ENCODE measurements at places on chromosomes 6 and 20.

GRCh38 chr6:125307964-125308615 is 6.3 kb upstream of the HDDC2 start:
- DNase-seq, result no peak

DNA sequence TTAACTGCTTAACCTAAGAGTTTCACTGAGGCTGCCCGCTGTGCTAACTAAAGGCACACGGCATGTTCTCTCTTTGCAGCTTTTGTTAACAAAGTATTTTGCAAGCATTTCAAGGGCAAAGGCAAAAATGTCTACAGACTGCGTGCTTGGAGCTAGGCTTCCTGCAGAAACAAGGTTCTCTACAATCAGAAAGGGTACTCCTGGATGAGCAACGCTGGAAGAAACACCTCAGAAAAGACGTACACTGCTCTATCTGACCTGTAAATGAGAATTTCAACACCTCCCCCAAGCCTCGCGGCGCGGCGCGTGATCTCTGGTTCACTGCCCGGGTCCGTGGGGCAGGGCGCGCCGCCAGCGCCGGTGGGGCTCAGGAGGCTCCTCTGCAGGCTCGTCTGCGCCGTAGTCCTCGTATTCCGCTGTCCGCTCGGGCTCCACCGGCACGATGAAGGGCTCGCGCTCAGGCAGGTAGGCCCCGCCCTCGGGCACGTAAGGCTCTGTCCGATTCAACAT is 120.9 kb downstream of the COL12A1 start:
- no peak for DNase-seq

DNA sequence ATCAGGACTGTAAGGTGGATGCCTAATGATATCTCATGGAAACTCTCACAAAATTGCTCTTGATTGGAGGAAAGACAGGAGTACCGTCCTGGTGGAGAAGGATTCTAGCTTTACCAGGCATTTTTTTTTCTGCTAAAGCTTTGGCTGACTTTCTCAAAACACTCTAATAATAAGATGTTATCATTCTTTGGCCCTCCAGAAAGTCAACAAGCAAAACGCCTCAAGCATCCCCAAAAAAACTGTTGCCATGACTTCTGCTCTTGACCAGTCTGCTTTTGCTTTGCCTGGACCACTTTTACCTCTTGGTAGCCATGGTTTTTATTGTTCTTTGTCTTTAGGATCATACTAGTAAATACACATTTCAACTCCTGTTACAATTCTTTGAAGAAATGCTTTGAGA is 55.5 kb upstream of the RUNX2 start:
- DNase-seq, result no peak

DNA sequence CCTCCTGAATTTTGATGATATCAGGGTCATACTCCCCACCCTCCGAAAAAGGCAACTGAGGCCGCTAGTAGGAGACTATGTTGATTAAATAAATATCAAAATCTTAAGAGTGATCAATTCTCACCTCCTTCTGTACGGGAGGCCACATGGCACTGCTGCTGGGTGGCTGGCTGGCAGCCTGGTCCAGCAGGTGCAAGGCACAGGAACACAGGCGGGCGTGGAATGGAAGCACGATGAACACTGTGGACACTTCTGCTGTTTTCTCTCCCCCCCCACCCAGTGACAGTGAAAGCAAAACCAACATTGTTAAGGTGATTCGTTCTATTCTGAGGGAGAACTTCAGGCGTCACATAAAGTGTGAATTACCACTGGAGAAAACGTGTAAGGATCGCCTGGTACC is 9.7 kb upstream of the CLDN20 start:
- no peak for DNase-seq

- DNase-seq, result no peak
These were observed 162.3 kb upstream of the PDE10A start for GRCh38 chr6:165825256-165825815.

DNA sequence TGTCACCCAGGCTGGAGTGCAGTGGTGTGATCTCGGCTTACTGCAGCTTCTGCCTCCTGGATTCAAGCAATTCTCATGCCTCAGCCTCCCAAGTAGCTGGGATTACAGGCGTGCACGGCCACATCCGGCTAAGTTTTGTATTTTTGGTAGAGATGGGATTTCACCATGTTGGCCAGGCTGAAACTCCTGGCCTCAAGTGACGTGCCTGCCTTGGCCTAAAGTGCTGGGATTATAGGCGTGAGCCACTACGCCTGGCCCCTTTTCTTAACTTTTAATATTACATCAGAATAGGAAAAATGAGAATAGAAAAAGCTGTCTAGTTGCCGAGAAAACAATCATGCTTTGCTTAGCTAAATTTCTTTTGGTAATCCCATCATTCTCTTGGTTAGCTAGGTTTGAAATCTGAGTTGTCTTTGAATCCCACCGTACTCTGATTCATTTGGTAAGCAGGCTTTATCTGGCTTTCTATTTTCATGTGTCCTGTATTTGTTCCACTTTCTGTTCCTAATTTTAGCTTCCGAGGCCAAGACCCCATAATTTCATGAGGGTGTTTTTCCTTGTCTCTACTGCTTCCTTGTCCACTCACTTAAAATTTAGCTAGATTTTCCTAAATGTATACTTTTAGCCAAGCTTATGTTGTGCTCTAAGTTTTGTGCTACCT is 83.5 kb downstream of the NCOA3 start:
- DNase-seq, result no peak

- DNase-seq, result no peak
These were observed 42.1 kb downstream of the ADGRG6 start for GRCh38 chr6:142343938-142344337.

DNA sequence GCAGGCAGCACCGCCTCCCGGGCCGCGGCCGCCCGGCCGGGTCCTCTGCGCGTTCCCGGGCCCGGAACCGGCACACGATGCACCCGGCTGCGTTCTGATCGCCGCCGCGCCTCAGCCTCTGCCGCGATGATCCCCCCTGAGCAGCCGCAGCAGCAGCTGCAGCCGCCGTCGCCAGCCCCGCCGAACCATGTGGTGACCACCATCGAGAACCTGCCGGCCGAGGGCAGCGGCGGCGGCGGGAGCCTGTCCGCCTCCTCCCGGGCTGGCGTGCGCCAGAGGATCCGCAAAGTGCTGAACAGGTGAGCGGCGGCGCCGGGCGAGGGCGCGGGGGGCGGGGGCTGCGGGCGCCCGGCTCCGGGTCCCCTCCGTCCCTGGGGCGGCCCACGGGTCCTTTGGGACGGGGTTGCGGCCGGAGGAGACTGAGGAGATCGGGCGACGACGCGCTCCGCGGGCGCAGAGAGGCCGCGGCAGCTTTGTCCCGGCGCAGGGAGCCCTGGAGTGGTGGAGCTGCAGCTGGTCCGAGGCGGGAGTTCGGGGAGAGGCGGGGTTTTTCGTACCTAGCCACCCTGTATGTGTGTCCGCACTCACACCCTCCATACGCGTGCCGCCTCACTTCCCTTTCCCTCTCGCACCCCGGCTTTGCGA is 659 bp downstream of the SLC35F1 start:
- no peak for DNase-seq

DNA sequence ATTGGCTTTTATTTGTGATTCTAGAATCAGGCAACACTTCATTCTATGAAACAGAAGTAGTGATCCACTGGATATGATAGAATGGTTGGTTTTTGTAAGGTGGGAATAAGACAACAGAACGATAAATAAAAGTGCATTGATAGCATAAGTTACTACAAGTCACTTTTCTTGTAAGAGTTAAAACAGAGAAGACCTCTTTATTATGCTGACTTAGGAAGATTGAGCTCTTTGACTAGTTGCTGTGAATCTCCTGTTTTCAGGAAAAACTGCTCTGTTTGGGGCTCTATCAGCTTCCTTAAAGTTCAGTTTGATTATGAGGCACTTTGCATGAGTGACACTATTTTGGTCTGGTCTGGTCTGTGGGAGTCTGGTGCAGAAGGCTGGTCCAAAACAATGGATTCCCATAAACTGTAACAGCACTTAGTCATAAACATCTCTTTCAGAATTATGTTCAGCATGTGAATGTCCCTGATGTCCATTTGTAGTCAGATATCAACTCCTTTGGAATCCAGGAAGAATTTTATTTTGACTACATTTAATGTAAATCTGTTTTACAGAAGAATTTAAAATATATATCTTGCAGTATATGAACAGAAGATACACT is 35.0 kb upstream of the DSE start:
- DNase-seq, result no peak

GRCh38 chr20:59177266-59178250 is 13.9 kb downstream of the ZNF831 start:
- peak; percentile 64 for DNase-seq

DNA sequence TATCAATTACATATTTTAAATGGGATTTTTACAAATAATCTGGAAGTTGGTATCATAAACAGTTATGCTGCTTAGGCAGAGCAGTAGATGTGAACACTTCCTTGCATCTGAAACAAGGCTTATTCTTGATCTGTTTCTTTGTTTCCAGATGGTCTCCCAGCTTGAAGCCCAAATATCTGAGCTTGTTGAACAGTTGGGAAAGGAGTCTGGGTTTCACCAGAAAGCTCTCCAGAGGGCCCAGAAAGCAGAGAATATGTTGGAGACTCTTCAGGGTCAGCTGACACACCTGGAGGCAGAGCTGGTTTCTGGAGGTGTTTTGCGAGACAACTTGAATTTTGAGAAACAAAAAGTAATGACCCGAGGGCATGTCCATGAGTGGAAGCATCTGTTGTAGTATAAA is 91.9 kb downstream of the CCDC170 start:
- no peak for DNase-seq

- no peak for DNase-seq
These were observed 50.9 kb downstream of the KLHL31 start for GRCh38 chr6:53614676-53615075.

- DNase-seq, result no peak
These were observed 590 bp downstream of the RNF217 start for GRCh38 chr6:124962639-124963415.

DNA sequence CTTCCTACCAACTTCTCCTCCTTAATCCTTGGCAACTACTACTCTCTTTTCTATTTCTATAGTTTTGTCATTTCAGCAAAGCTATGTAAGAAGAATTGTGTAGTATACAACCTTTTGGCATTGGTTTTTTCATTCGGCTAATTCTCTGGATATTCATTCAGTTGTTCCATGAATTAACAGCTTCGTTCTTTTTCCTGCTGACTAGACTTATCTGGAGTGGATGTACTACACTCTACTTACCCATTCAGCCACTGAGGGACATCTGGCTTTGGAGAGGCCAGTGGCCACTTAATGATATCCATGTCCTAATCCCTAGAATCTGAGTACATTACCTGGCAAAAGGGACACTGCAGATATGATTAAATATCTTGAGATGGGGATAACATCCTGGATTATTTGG is 623.9 kb downstream of the DOK5 start:
- no peak for DNase-seq

GRCh38 chr6:142927904-142928303 is 17.1 kb downstream of the HIVEP2 start:
- peak; percentile 37 for DNase-seq

DNA sequence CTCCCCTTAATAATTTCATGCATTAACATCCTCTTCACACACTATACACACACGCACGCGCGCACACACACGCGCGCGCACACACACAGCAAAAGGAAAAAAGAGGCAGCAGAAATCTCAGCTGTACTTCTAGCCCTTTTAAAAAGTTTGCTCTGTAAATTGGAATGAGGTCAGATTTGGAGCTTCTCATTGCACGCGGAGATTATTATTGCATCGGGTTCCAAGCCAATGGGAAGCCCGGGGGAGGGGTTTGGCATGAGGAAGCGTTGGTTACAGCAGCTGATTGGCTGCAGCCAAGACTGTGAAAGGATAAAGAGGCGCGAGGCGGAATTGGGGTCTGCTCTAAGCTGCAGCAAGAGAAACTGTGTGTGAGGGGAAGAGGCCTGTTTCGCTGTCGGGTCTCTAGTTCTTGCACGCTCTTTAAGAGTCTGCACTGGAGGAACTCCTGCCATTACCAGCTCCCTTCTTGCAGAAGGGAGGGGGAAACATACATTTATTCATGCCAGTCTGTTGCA is at the start of gene SOX4:
Gene SOX4, plus strand, starts transcription at position 340 of the 515 bp plus-strand sequence. CDS start 784 bp downstream, outside the sequence.
- DNase-seq, result peak; percentile 59

DNA sequence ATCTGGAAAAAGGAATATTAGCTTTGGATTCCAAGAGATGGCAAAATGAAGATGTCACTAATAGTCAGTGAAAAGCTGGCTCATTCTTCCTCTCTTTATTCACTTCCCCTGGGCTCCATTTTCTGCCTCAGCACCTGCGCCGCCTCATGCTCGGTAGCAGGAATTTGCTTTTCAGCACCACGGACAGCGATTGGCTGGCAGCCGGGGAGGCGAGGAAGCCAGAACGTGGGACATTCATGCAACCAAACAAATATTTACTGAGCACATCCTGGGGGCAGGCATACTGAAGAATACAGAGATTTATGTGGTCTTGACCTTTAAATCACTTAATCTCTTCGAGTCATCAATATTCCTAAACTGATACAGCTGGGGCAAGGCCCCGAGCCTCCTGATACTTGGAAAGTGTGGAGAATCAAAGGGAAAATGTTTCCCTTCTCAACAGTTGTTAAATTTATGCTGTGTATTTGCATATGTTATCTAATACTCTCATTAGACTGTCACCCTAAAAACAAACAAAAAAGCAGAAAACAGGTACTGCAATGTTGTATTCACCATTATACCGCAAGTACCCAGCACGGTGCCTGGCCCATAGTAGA is 12.1 kb upstream of the PDYN start:
- peak; percentile 40 for DNase-seq

DNA sequence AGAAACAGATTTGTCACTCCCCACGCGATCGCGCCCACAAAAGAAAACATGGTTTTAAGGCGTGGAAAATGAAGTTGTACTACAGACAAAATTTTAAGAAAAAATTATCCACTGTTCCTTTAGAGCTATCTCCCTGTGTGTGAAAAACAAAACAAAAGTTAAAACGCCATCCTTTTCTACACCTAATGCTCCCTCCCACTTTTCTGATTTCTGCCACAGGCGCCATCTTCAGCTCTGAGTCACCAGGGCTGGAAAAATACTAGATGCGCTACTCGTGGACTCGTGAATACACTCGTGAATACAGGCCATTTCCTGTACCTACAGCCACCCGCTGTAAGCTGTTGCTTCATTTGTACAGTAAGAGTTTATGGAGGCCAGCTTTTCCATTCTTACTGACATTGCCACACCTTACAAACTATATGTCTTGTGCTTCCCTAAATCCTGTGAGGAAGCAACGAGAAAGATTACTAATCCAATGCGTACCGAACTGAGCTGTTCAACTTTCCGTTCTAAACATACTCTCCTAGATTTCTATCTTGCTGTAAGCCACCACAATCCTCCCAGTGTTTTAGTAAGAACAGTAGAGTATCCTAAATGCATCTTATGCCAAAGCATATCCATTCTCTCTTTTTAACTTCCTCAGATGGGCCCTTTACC is 773 bp upstream of the AHI1 start:
- peak; percentile 71 for DNase-seq

GRCh38 chr6:4920914-4921410 is 82.9 kb downstream of the RPP40 start:
- no peak for DNase-seq

GRCh38 chr20:38616457-38616856 is 14.8 kb downstream of the ARHGAP40 start:
- DNase-seq, result no peak

- no peak for DNase-seq
These were observed 143.4 kb upstream of the SOX4 start for GRCh38 chr6:21450149-21450548.

DNA sequence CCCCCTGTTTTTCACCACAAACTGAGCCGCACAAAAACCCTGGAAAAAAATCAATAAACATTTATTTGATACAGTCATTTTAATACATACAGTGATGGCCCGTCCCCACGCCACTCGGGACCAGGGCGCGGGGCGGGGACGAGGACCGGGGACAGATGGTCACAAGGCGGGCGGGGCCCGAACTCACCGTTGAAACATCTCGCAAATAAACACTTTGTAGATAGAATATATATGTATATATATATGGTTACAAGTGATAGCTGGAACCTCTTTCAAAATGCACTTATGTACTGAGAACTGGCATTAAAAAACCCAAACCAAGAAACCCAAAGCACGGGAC is 418 bp upstream of the UCKL1 start:
- DNase-seq, result no peak

All from CD4-positive, alpha-beta T cell treated with Interleukin-15 for 4 hours (primary cell).